ENCODE measurements at places on chromosomes 12 and 14.

- no peak for DNase-seq
Measured at GRCh38 chr14:44912041-44912869, 49.5 kb downstream of the KLHL28 start.

- no peak for DNase-seq
Measured at GRCh38 chr12:18421867-18422266, 160.5 kb downstream of the PIK3C2G start.

DNA sequence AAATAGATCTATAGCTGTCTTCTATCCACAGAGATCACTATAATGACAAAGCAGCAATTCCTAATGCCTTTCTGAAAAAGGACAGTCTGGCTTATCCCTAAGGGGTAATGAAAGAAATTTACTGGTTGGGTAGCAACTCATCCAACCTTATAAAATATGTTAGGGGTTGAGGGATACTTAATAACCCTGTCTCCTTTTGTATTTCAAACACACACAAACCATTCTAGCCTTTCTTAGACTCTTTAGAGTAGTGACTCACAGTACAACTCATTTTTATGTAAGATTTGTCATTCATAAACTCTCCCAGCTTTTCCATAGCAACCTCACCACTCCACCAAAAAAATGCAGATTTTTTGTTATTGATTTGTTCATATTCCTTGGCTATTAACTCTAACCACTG is 167.9 kb downstream of the FSCB start:
- DNase-seq: no peak

GRCh38 chr14:21525571-21525961 is 580 bp downstream of the SALL2 start:
- no peak for DNase-seq

GRCh38 chr12:77118696-77119095 is 53.3 kb upstream of the E2F7 start:
- DNase-seq: no peak

All from activated CD8-positive, alpha-beta memory T cell treated with anti-CD3 and anti-CD28 coated beads for 1 hour (primary cell).